CD8-positive, alpha-beta memory T cell (primary cell): ENCODE measurements at places on chromosomes 12 and 14.

DNA sequence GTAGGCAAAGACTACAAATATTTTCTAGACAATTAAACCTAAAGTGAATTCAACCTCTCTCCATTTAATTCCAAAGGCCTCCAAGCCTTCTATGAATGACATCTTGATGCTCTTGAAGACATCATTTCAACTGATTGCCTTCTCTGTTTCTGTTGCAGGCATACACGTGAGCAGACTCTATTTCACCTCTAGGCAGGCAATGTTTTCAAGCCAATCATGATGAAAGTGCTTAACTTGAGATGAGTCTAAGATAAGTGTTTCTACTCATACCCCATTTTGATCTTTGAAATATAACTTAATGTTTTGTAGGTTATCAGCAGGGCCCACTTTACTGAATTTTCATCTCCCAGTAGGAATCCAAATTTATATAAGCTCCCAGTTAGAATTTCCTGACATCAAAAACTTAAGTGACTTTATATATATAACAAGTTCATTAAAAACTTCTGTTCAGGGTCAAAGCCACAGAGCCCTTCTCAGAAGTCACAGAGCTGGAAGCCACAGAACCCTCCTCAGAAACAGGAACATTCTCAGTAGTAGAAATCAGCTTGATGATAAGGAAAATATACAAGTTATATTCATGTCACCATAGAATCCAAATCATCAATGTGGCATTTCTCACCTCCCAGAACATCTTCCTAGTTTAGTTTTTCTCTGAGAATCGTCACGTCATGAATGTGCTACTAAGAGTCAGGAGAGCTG lies 108.5 kb downstream of the PHLDA1 start:
- no peaks in the 10 kb centered on the region for H3K4me1 ChIP-seq
- no peak for DNase-seq
- no peak overlapping the region for H3K27ac ChIP-seq
- no peaks in the 10 kb centered on the region for H3K27me3 ChIP-seq
- no peaks in the 10 kb centered on the region for H3K36me3 ChIP-seq
- no peak overlapping the region for H3K4me3 ChIP-seq

DNA sequence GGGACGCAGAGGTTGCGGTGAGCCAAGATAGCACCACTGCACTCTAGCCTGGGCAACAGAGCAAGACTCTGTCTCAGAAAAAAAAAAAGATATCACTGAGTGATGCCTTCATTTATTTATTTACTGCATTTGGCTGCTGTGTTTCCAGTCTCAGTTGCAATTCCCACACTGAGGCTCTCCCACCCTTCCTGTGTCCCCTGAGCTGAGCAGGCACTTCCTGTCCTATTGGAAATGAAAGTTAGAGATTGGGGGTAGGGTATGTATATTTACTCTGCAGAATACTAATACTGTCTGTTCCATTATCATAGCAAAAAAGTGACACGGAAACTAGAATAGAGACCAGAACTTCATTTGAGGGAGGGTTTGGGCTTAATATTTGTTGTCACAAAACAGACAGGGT lies 1.6 kb upstream of the RBMS2 start:
- no peaks in the 10 kb centered on the region for H3K27me3 ChIP-seq
- no peak overlapping the region for H3K27ac ChIP-seq
- H3K4me1 ChIP-seq: peaks cover 29% of the 10 kb centered on the region

- H3K36me3 ChIP-seq: peaks cover 3% of the 10 kb centered on the region
- H3K4me1 ChIP-seq: peaks cover 17% of the 10 kb centered on the region
- no peak overlapping the region for H3K4me3 ChIP-seq
- no peak overlapping the region for H3K27ac ChIP-seq
- H3K27me3 ChIP-seq: no peaks in the 10 kb centered on the region
Measured at GRCh38 chr14:102902086-102902485, 20.4 kb upstream of the AMN start.

DNA sequence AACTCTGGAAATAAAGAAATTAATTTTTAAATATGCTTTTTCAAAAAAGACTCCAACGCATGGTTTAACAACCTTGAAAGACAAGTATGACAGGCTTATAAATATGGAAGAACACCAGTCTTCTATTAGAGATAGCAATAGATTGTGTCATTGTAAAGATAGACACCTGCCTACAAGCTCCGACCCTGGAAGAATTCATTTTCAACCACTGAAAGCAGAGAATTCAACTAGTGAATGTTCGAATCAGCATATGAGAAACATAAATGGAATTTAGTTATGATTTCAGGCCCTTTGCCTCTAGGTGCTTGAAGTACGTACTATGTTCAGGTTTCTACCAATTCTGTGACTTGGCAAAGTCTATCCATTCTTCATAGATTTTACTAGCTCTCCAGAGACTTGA lies 244.5 kb downstream of the DPY19L2 start:
- no peak overlapping the region for H3K27ac ChIP-seq
- no peaks in the 10 kb centered on the region for H3K36me3 ChIP-seq
